Thymus (tissue), 14 donors: ENCODE measurements at places on chromosomes 4 and X. TPM values are rescaled to one million over a fixed set of nuclear protein-coding genes. Genes with fewer than 3 reads are reported as not detected.

GRCh38 chr4:76897536-76898384 lies at the start of gene SOWAHB:
SOWAHB (minus strand) TSS chr4:76898144; CDS start chr4:76897849, 295 bp downstream.
- no peak for DNase-seq
- no peak within 1 kb of the TSS for H3K27ac ChIP-seq

DNA sequence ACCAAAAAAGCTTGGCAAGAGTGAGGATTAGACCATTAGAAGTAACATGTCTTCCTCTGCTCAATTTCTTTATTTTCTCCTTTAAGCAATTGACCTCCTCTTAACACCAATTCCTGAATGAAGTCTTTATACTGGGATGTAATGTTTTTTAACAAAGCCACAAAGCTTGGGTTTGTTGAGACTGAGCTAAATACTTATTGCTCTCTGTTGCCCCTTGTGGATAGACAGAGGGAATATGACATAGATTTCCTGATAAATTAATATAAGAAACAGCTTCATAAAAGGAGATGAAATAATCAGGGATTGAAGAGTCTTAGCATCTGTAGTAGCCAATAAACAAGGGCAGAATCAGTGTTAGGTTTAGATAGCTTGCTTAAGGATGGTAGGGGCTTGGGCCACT lies 57.6 kb downstream of the CCDC160 start:
- H3K4me3 ChIP-seq: no peak overlapping the region
- H3K4me1 ChIP-seq: no peaks in the 10 kb centered on the region
- no peaks in the 10 kb centered on the region for H3K27me3 ChIP-seq
- H3K27ac ChIP-seq: no peak overlapping the region
- no peaks in the 10 kb centered on the region for H3K36me3 ChIP-seq

GPR119 gene
- total RNA-seq: not detected

TMPRSS11B gene
- total RNA-seq: 0.05 TPM

GRCh38 chr4:105474099-105474518 lies 247 bp upstream of the PPA2 start:
- peak overlapping the region; percentile 98 for H3K27ac ChIP-seq
- peak; percentile 55 for DNase-seq
- peaks cover 4% of the 10 kb centered on the region for H3K4me1 ChIP-seq
- no peaks in the 10 kb centered on the region for H3K27me3 ChIP-seq
